ENCODE measurements at places on chromosomes 16 and 17. TPM values are rescaled to one million over a fixed set of nuclear protein-coding genes. Genes with fewer than 3 reads are reported as not detected.

Gene HASPIN
- total RNA-seq: 2.3 TPM

Gene GH1
- not detected for total RNA-seq

Gene LRRC75A
- total RNA-seq: 6.2 TPM

Gene OTOP3
- 1.4 TPM for total RNA-seq

Gene FBXL16
- total RNA-seq: 1.3 TPM

Gene CD300LB
- total RNA-seq: 0.31 TPM

Gene ZNF423
- total RNA-seq: 22.5 TPM

Gene GNG13
- not detected for total RNA-seq

Gene SLC16A3
- 142 TPM for total RNA-seq

Gene TBC1D3H
- total RNA-seq: 2.8 TPM

Gene GFAP
- 1.7 TPM for total RNA-seq

Gene ENDOV
- total RNA-seq: 10.8 TPM

Gene DNAAF8
- 0.41 TPM for total RNA-seq

Gene KLHL10
- 0.41 TPM for total RNA-seq

Gene ACSM2A
- total RNA-seq: not detected

Gene CSF3
- total RNA-seq: not detected

Gene VPS35
- 129 TPM for total RNA-seq

Gene MYO15B
- total RNA-seq: 63.4 TPM

Gene ZPBP2
- not detected for total RNA-seq

Gene SLC2A4
- total RNA-seq: 75.2 TPM

Gene NHLRC4
- 0.41 TPM for total RNA-seq

Gene CHD9NB
- 1.4 TPM for total RNA-seq

Gene C17orf78
- not detected for total RNA-seq

Gene NUP93
- 52.8 TPM for total RNA-seq

Gene RARA
- 33.3 TPM for total RNA-seq

Gene OR3A2
- total RNA-seq: 0.31 TPM

Gene GTF3C1
- total RNA-seq: 95.1 TPM

Gene RILP
- total RNA-seq: 18.2 TPM

Gene CLEC19A
- not detected for total RNA-seq

Data from tongue (tissue), 3 donors.